ENCODE measurements at places on chromosomes 4 and X.
A peak's percentile ranks its signal among the peaks of the same experiment; 100 is the strongest.

DNA sequence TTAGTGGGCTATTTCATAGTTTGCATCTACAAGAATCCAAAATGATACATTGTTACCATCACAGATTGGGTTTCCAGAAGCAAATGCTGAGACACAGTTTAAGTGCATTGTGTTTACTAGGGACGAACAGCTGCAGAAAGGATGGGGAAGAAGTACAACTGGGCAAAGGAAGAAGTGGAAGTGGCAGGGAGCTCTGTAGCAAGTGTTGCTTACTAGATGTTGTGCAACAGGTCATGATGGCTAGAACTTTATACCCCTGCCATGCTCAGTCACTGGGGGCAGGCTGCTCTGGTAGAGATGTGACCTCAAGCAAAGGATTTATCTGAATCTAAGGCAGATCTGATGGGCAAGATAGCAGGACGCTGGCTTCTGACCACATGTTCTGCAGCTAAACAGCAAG is 76.1 kb upstream of the EMCN start:
- no peak for DNase-seq

- DNase-seq = no peak
These were observed 17.1 kb downstream of the MGST2 start for GRCh38 chr4:139682741-139683151.

GRCh38 chrX:8126092-8126491 is 45.0 kb downstream of the VCX2 start:
- DNase-seq = no peak

GRCh38 chrX:129585167-129585566 is 45.1 kb downstream of the OCRL start:
- no peak for DNase-seq

- DNase-seq = no peak
These were observed 477.6 kb upstream of the GRID2 start for GRCh38 chr4:91826186-91826585.

DNA sequence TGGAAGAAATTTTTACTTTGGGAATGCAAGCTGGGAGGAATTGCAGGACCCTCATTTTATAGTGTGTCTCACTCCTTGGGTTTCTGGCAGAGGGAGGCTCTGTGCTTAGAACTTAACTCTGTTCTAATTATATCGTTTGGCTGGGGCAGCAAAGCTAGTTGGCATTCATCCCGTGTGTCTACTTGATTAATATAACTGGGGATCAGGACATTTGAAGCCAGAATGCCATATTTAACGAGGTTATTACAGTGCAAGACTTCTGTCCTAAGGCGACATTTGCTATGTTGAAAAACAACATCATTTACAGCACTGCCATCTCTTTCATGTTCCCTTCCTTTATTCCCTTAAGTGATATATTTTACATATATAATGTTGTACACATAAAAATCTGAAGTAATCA is 179.1 kb upstream of the TBC1D9 start:
- no peak for DNase-seq

- no peak for DNase-seq
These were observed 3.3 kb downstream of the ZDHHC9 start for GRCh38 chrX:129840344-129840743.

GRCh38 chr4:153489856-153490558 is 23.8 kb downstream of the TMEM131L start:
- peak; percentile 67 for DNase-seq

GRCh38 chr4:40719008-40719623 is 30.6 kb upstream of the NSUN7 start:
- peak; percentile 62 for DNase-seq

DNA sequence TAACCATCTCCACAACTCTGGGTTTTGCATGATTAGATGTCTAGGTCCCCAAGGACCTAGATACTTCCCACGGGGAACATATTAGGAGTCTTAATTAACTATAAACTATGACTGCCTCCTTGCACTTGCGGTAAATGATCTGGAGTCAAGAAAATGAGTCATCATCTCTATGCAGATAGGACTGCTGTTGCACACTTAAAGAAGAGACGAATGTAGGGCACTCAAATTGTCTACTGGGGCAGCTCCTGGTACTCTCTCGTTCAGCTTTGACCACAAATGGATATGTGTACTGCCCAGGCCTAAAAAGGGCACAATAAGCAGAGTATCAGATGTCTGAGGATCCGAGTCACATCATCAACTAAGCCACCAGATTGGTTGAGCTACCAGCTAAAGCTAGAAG is 1783.4 kb upstream of the AGA start:
- no peak for DNase-seq

DNA sequence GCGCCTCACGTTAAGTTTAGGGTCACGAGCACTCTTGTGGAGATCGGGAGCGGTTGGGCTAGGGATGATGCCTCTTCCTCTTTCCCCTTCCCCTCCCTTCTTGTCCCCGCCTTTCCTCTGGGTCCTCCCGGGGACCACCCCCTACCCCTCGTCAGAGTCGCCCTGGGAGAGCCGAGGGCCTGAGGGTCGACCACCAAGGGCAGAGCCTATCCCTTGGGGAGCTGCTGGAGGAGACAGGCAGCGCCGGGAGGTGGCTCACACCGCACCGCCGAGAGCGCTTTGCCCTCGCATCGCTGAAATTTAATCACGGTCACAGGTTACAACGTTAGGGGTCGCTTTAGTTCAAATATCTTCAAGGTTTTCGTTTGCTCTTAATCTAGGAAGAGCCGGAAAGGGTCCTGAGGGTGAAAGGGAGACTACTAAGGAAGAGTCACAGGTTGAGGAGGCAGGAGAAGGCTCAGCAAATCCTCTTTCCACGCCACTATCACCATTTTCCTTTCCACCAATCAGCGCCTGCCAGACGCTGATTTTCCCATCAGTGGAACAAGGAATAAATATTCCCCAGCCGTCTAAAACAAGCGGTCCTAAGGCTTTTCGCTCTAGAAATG is 528 bp upstream of the SNCA start:
- DNase-seq = peak; percentile 16

GRCh38 chrX:100863326-100863864 is 10.8 kb downstream of the NOX1 start:
- DNase-seq = no peak

- DNase-seq = no peak
These were observed 867.8 kb downstream of the CCSER1 start for GRCh38 chr4:90994851-90995574.

- peak; percentile 18 for DNase-seq
These were observed 2.0 kb downstream of the TMEM165 start for GRCh38 chr4:55397520-55398321.

- no peak for DNase-seq
These were observed 170.7 kb upstream of the PUDP start for GRCh38 chrX:7318661-7319060.

- no peak for DNase-seq
These were observed 144.6 kb upstream of the IGFBP7 start for GRCh38 chr4:57254754-57255153.

- no peak for DNase-seq
These were observed 44.8 kb downstream of the HMGB2 start for GRCh38 chr4:173289353-173289727.

DNA sequence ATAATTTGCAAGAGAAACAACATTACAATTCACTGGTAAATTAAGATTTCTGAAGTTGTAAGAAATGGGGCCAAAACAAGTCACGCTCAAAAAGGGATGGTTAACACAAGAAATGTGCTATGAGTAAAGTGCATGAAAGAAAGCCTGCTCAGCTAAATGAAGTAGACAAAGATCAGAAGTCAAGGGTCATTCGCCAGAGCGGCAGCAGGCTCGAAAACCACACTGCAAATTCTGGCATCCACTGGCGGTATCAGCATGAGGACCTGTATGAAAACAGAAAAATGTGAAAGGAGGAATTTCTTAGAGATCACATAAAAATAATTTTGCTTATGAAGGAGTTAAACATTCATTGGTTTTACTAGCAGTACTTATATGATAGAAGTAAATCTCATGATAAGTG is 49.6 kb downstream of the FBXL5 start:
- no peak for DNase-seq

DNA sequence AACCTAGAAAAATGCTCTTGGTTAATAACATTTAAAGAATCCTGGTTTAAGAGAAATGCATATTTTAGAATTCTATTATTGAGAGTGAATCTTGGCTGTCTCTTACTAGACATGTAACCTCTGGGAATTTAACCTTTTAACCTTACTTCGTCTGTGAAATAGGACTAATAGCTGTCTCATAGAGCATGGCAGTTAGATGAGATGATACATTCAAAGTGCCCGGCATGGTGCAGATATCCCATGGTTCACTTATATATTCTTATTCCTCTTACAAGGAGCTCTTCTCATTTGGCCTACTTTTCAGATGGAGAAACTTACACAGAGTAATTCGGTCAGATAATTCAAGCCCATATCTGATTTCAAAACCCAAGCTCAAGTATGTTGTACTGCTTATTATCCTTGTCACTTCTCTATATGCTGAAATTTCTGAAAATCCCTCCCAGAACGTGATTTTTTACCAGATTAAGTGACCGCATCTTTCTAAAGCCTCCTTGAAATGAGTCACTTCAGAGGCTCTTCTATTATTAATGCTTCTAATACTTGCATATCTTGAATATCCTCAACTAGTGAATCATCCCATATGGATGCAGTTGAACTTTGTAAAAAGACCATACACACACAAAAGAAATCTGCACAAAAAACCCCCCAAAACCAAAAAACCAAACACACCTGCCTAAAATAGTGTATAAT is 4.9 kb downstream of the CDKN2AIP start:
- DNase-seq = no peak

GRCh38 chr4:37445023-37445422 is 200.5 kb downstream of the NWD2 start:
- DNase-seq = no peak

GRCh38 chrX:134240209-134240608 is 3.2 kb downstream of the CCDC160 start:
- DNase-seq = no peak

GRCh38 chr4:6362896-6363295 is 93.2 kb downstream of the WFS1 start:
- DNase-seq = no peak

- DNase-seq = no peak
These were observed 931 bp downstream of the DDX60 start for GRCh38 chr4:168317621-168318020.

DNA sequence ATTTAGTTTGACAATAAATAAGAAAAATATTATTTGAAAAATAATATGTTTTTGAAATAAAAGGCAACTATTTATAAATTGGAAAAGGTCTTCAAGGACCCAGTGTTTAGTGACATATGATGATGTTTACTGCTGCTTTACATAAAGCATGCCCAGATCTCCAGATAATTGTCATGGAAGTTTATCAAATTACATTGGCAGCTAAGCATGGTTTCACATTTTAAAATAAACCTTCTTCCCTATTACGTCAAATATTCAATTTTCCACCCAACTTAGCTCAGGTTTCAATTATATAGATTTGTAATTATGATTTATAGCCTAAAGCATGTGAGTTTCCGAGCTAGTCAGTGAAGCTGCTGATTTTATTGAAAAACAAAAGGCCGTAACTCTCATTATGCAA is 417.2 kb downstream of the CFAP47 start:
- DNase-seq = no peak

- no peak for DNase-seq
These were observed 118.6 kb downstream of the SLIT2 start for GRCh38 chr4:20370274-20370673.

DNA sequence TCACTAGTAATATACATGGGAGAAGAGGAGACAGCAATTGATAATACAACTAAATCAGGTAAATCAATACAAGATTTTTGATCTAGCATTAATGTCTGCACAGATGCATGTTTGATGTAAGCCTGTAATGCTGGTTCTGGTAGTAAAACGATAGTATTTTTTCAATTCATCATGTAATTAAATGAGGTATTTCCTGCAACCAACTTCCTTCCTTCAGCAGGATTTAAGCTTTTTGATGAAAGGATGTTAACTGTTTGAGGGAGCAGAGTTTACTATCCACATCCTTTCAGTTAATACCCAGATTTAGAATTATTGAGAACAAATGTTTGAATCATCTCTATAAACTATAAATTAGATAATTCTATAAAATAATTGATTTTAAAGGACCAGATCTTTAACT is 31.4 kb upstream of the NFKB1 start:
- no peak for DNase-seq

All from NCI-H1436 (cell line).